Activated CD8-positive, alpha-beta memory T cell treated with anti-CD3 and anti-CD28 coated beads, Interleukin-2, amount 10 ng/mL, durations not matched to agents 7 days and 5 days (primary cell): ENCODE measurements at places on chromosomes 16 and 17. TPM values are rescaled to one million over a fixed set of nuclear protein-coding genes. Genes with fewer than 3 reads are reported as not detected.
A peak's percentile ranks its signal among the peaks of the same experiment; 100 is the strongest.

GRCh38 chr17:32487473-32488176, 832 bp downstream of the CDK5R1 start:
- peaks cover 19% of the 10 kb centered on the region for H3K36me3 ChIP-seq
- peaks cover 36% of the 10 kb centered on the region for H3K4me1 ChIP-seq
- H3K27me3 ChIP-seq = peaks cover 8% of the 10 kb centered on the region
- DNase-seq = no peak
- peak overlapping the region; percentile 84 for H3K4me3 ChIP-seq

GRCh38 chr17:39753514-39754160, 15.9 kb downstream of the GRB7 start:
- peaks cover 55% of the 10 kb centered on the region for H3K4me1 ChIP-seq
- H3K36me3 ChIP-seq = no peaks in the 10 kb centered on the region
- H3K27me3 ChIP-seq = no peaks in the 10 kb centered on the region

DNA sequence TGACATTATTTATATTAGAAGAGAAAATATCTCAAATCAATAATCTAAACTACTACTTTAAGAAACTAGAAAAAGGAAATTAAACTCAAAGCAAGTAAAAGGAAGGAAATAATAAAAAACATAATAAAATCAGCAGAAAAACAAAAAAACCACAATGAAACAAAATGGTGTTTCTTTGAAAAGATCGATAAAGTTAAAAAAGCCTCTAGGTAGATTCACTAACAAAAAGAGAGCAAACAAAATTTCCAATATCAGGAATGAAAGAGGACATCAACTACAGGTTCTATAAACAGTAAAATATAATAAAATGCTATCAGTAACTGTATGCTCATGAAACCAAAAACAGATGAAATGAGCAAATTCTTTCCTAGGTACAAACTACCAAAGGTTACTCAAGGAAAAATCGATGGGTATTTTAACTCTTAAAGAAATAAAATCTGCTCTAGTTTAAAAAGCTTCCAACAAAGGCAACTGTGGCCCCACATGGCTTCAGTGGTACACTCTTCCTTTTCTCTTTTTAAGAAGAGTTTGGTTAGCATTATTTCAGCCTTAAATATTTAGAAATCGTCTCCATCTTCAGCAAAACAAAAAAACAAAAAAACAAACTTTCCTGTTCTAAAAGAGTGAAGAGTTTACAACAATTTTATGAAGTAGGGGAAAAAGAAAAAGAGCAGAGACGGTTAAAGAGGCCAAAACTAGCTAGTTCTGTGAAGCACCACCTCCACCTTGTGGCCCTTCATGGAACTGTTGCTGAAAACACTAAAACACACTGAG, 102.2 kb downstream of the TRIM37 start:
- peak; percentile 79 for DNase-seq
- peak overlapping the region; percentile 77 for H3K27ac ChIP-seq
- H3K36me3 ChIP-seq = peaks cover 10% of the 10 kb centered on the region
- H3K27me3 ChIP-seq = no peaks in the 10 kb centered on the region

LRRC36 gene
- total RNA-seq = 1.0 TPM

CRHR1 gene
- total RNA-seq = not detected

DNA sequence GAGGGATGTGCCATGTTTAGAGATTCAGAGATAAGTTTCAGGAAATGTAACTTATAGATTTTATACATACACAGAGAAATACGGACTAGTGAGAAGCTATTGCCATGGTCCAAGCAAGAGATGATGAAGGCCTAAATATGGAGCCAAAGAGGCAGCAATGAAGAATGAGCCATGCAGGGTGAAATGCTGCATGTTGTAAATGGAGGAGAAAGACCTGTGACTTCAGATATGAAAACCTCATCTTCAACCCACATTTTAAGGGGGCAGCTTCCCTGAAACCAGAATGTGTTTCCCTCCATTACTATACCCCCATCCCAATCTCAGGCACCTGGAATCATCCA, 2.9 kb downstream of the CCL2 start:
- no peak overlapping the region for H3K27ac ChIP-seq
- DNase-seq = no peak
- H3K4me3 ChIP-seq = no peak overlapping the region
- peaks cover 19% of the 10 kb centered on the region for H3K4me1 ChIP-seq

DNA sequence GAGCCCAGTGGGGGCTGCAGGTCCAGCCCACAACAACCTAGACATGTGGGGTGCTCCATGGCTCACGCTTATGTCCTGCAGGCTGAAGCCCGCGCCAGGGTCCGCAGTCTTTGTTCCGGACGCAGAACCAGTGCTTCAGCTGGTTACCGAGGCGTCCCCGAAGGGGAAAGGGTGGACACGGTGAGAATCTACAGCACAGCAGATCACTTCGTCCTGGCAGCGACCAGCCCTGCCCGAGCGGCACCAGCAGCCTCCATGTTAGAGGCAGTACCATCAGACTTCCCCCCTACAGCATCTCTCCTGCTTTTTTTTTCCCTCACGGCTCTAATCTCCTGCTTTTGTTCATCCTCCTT, 1736.4 kb downstream of the TP53TG3F start:
- no peaks in the 10 kb centered on the region for H3K27me3 ChIP-seq
- no peak overlapping the region for H3K27ac ChIP-seq
- no peaks in the 10 kb centered on the region for H3K4me1 ChIP-seq
- no peak overlapping the region for H3K4me3 ChIP-seq
- no peaks in the 10 kb centered on the region for H3K36me3 ChIP-seq
